ENCODE measurements at places on chromosomes 12 and 14.

- no peak for DNase-seq
These were observed 41.1 kb downstream of the YAF2 start for GRCh38 chr12:42196723-42197603.

- DNase-seq, result no peak
These were observed 77.6 kb downstream of the PTPRR start for GRCh38 chr12:70842942-70843341.

DNA sequence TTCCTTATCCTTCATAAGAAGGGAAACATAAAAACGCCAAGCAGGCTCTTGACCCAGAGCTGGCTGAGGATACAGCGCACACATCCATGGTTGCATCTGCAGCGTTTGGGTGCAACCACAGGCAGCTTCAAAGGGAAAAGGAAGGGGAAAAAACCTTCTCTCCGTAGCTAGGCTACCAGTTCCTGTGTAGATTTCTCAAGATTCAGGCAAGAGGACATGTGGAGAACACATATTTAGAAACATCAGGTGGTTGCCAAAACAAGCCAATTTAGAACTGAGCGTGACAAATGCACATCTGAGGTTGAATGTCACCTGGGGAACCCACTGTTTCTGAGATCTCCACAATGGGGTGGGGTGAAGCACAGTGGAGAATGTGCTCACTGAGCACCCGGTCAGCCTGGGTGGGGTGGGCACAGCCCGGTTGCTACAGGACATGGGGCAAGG lies 78.3 kb upstream of the BDKRB2 start:
- DNase-seq, result no peak

DNA sequence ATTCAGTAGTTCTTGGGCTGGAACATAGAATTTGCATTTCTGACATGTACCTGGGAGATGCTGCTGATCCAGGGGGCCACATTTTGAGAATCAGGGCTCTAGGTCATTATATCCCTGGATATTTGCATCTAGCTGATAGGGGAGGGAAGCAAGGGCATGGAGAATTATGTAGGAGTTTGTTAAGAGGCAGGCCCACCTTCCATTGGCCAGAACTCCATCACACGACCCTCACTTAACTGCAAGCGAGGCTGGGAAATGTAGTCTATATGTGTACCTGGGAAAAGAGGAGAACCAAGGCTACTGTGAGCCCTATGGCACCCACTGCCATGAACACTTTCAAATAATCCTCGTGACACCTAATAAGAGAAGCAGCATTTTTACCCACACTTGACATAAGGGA lies 657.6 kb downstream of the MED13L start:
- no peak for DNase-seq

- DNase-seq, result peak; percentile 32
These were observed 197.5 kb upstream of the TMEM132C start for GRCh38 chr12:128069359-128069997.

DNA sequence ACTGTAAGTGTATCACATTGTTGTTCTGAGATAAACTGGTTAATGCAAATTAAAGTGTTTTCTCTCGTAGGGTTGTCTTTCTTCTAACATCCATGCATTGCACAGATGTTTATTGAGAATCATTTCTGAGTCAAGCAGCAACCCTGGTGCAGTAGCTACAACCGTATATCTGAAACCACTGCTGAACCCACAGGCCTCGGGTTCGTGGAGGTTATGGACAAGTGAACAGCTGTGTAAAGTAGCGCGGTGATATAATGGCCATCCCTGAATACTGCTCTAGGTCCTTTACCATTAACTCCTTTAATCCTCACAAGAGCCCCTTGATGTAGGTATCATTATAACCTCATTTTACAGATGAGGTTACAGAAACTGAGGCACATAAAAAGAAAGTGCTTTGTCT lies 486.1 kb upstream of the TMEM132C start:
- DNase-seq, result no peak

- DNase-seq, result no peak
These were observed 854.0 kb upstream of the SEL1L start for GRCh38 chr14:82387699-82388098.

All from RCC 7860 (cell line).